Inflammatory macrophage treated with lipopolysaccharide for 4 hours (primary cell): ENCODE measurements at places on chromosomes 4 and X.

GRCh38 chrX:10175319-10175871 is 18.6 kb downstream of the CLCN4 start:
- no peak for DNase-seq

GRCh38 chr4:43680421-43680820 is 768.2 kb downstream of the KCTD8 start:
- DNase-seq = no peak

GRCh38 chr4:156261230-156261629 is 307.6 kb upstream of the CTSO start:
- DNase-seq = no peak

DNA sequence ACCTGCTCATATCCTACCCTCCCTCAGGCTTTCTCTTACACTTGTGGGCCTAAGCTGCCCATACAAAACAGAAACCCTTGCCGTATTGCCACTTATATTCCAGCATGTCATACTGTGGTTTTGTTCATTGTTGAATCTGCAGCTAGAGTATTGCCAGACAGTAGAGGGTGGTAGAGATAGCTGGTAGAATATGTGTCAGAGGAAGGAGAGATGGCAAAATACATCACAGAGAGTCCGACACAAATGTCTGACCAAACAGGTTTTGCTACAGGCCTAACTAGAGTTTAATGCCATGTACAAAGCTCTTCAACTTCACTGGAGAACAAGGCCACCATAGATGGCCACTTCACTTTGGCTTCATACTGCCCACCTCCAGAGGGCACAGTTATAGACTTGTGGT is 160.1 kb downstream of the EFHC2 start:
- DNase-seq = no peak
